ENCODE measurements at places on chromosomes 5 and 9. TPM values are rescaled to one million over a fixed set of nuclear protein-coding genes. Genes with fewer than 3 reads are reported as not detected.

GRCh38 chr5:93431250-93431649 is 149.8 kb downstream of the NR2F1-AS1 start:
- DNase-seq = no peak

DNA sequence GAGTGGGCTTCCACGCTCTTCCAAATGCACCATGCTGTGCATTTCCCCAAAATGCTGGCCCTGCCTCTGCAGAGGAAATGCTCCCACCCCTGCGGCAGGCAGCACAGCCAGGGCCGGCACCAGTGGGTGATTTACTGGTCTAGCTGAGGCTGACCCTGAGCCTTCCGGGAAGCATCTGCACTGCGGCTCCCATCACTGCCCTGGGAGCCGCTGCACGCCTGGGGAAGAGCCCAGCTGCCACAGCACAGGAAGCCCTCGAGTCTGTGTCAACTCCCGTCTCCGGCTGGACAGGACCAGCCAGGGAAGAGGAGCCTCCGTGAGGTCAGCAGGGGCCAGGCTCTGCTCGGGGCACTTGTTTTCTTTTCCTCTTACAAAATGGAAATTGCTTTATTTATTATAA is 25.1 kb upstream of the EEIG1 start:
- DNase-seq = no peak

DNA sequence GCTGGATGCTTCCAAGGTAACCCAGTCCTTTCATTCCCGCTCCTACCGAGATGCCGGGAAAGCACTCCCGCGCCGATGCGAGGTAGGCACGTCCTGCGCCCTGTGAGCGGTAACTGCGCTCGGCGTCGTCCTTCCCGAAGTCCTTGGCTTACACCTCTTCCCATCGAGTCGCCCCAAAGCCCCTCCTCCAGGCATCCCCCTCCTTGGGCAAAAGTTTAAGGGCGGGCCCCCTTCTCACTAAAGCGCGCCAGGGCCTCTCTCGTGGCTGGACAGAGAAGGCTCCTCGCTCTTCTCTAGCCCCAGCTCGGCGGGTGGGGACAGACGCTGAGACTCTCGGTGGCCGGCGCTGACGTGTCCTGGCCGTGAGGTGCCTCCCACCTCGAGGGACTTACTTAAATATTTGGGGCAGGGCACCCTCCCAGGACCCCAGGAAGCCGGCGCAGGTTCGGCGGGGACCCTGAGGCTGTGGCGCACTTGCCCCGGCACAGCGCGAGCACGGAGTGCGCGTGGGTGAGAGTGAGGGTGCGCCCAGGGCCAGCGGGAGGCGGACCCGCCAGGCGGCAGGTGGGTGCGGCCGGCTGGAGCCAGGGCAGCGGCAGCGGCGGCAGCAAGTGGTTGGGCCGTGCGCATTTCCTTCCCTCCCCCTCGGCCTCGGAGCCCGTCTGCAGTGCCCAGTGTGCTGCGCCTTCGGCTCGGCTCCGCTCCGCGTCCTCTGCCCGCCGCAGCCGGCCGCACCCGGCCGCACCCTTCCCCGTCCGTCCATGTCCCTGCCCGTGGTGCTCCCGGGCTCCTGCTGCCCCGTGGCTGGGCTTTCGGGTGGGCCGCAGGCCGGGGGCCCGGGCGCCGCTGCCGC is at the start of gene ENTREP1:
TSS of gene ENTREP1 (plus strand) at position 667 of the 853 bp plus-strand sequence. CDS start at position 762, 95 bp downstream.
- no peak for DNase-seq

DNA sequence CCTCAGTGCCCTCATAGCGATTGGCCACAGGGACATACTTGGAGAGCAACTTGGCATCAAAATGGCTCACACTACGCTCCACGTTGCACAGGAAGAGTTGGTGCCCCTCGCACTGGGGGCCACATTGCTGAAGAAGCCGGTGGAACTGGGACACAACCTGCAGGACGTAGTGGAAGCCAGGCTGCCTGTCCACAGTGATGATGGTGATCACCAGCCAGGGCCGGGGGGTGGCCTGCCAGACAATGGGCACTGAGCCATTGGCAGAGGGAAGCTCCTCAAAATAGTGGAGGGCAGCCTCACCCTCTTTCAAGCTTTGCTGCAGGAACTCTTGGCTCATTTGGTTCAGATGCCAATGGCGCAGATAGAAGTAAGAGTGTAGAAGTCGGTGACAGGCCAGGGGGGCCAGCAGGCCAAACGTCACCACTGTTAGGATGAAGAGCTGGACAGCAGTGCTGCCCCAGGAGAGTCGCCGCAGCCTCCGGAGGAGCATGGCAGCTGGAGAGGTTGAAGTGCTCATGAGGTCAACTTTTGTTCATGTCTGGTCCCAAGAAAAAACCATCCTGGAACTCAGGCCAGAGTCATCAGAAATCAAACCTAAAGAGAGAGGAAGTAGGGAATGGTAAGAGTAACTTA is 41.1 kb upstream of the ALDOB start:
- DNase-seq = no peak

CBY3 gene
- total RNA-seq = not detected

HTR1A gene
- total RNA-seq = not detected

MZB1 gene
- total RNA-seq = not detected
